Activated T-cell treated with anti-CD3 and anti-CD28 coated beads for 48 hours (primary cell): ENCODE measurements at places on chromosomes 6 and 20.

- peak; percentile 55 for DNase-seq
Observed at GRCh38 chr20:21702553-21703470, 2.7 kb upstream of the PAX1 start.

- no peak for DNase-seq
Observed at GRCh38 chr6:44969446-44970185, 358.5 kb upstream of the RUNX2 start.

DNA sequence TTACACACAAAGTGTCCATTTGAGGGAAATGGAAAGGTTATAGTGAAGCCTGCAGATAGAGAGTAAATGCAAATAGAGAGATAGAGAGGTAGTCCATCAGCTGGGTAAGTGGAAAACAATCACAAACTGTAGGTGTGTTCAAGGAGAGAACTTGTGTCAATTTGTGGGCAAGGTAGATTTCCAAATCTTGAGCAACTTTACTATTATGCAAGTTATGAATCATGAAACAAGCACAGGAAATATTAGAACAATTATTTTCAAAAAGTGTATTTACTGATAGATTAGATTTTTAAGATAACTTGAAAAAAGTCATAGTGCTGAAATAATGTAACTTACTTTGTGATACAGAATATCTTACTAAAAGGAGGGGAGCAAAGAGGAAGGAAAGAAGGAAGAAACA lies 792.9 kb downstream of the EYS start:
- no peak for DNase-seq

GRCh38 chr6:122623279-122623678 lies 13.1 kb downstream of the PKIB start:
- no peak for DNase-seq

GRCh38 chr6:39360378-39360777 lies 37.9 kb upstream of the KCNK16 start:
- no peak for DNase-seq

- DNase-seq: no peak
Observed at GRCh38 chr6:47714802-47715201, 16.4 kb downstream of the ADGRF4 start.

DNA sequence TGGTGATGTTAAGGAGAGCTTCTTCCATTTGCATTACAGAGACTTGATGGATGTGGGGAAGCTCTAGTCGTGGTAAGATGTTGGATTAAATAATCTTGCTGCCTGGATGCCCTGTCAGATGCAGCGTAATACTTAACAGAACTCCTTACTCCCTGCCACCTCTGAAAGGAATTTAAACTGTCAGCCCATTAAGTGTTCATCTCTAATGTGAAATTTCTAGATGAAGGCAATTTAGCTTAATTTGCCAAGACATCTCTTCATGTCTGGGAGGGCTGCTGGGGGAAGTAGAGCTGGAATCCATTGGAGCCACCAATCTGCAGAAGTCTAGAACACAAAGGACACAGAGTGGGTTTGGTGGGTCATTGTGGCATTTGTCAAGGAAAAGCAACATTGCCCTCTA lies 64.4 kb downstream of the SOBP start:
- DNase-seq: no peak

DNA sequence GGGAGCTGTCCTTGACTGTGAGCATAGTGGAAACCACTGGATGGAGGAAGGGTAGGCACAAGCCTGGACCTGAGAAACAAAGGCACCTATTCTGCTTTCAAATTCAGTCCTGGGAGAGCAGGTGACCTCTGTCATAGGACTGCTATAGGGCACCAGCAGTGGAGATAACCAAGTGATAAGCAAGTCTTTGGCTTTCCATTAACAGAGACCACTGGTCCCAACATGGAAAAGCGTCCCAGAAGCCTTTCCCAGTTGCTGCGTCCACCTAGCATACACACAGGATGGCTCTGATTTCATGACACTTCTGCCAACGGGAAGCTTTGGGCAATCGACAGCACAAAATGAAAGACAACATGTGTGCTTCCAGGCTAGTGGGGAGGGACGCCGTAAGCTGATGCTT lies 8.9 kb downstream of the SLC22A3 start:
- DNase-seq: no peak

DNA sequence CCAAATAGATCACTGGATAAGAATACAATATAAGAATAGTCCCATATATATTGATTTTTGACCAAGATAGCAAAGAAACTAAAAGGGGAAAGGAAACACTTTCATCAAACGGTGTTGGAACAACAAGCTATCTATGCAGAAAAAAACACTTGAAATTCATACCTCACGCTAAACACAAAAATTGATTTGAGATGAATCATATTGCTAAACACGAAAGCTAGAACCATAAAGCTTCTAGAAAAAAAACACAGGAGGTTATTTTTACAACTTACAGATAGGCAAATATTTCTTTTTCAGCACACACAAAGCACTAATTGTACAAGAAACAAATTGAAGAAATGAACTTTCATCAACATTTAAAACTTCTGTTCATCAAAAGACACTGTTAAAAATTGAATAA lies 36.7 kb upstream of the TMEM14A start:
- DNase-seq: no peak

GRCh38 chr20:57412347-57413029 lies 21.3 kb downstream of the RBM38 start:
- no peak for DNase-seq

GRCh38 chr6:146670161-146670560 lies 71.4 kb downstream of the ADGB start:
- DNase-seq: no peak

GRCh38 chr20:54649511-54649962 lies 174.1 kb downstream of the DOK5 start:
- peak; percentile 46 for DNase-seq

DNA sequence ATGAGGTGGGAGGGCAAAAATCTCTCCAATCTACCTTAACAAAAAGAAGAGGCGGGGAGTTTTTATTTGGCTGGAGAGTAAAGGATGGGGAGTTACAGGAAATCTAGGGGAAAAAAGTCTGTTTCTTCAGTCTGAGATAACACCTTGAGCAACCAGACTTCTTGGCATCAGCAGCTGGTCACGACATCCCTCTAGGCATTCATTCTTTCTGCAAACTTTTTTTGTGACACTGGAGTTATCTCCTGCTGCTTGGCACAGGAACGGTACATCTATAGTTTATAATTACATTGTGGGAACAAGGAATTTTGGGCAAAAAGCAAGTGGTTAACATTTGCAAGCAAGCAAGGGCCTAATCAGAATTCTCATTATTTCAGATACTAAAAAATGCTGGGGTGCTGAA lies 50.6 kb upstream of the IFNGR1 start:
- no peak for DNase-seq

- no peak for DNase-seq
Observed at GRCh38 chr20:45861221-45862075, 4.0 kb downstream of the ZSWIM3 start.

- DNase-seq: peak; percentile 91
Observed at GRCh38 chr6:4776131-4776492, at the start of gene CDYL. CDYL (plus strand) TSS chr6:4776404; CDS start chr6:4776784, 380 bp downstream.

DNA sequence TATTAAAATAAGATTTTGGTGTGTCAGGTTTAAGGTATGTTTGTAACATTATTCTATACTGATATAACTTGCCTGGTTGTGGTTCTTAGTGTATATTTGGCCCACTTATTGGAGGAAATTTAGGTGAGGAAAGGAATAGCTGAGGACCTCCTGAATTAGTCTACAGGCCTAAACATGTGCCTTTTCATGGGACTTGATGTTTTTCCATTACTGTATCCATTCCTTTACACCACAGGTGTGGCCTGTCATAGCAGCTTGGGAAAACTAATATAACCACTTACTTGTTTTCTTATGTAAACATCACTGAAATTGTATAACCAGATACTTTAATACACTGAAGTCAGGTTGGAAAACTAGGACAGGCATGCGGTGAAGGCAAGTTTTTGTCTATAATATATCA lies 27.6 kb downstream of the BCKDHB start:
- no peak for DNase-seq

- no peak for DNase-seq
Observed at GRCh38 chr6:56671160-56671559, 28.5 kb upstream of the DST start.

GRCh38 chr6:41336824-41337223 lies 1.4 kb downstream of the NCR2 start:
- no peak for DNase-seq
